ENCODE measurements at places on chromosomes 12 and 14.

GRCh38 chr12:30047516-30048254 is 263.9 kb upstream of the TMTC1 start:
- no peak for DNase-seq

- no peak for DNase-seq
Observed at GRCh38 chr12:40587421-40587820, 104.8 kb upstream of the CNTN1 start.

GRCh38 chr14:53549956-53550355 is 396.8 kb upstream of the DDHD1 start:
- DNase-seq: no peak

- no peak for DNase-seq
Observed at GRCh38 chr12:31506515-31507306, 84.2 kb downstream of the DENND5B start.

DNA sequence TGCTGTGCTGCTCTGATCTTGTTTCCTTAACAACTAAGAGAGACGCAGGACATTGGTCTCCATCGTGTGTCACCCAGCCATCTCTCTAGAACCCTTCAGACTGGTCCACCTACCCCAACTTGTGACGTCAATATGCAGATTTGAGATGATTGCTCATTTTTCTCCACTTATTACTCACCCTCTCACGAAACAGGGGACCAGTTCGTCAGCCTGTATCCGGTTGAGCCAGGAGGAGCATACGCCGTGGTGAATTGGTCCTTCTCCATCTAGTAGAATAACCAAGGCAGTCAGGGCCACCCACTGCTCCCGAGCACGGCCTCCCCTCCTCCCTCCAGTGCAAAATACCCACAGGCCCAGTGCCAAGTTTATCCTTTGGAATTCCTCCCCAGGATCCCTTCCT is 36.2 kb upstream of the FBXO21 start:
- DNase-seq: no peak

DNA sequence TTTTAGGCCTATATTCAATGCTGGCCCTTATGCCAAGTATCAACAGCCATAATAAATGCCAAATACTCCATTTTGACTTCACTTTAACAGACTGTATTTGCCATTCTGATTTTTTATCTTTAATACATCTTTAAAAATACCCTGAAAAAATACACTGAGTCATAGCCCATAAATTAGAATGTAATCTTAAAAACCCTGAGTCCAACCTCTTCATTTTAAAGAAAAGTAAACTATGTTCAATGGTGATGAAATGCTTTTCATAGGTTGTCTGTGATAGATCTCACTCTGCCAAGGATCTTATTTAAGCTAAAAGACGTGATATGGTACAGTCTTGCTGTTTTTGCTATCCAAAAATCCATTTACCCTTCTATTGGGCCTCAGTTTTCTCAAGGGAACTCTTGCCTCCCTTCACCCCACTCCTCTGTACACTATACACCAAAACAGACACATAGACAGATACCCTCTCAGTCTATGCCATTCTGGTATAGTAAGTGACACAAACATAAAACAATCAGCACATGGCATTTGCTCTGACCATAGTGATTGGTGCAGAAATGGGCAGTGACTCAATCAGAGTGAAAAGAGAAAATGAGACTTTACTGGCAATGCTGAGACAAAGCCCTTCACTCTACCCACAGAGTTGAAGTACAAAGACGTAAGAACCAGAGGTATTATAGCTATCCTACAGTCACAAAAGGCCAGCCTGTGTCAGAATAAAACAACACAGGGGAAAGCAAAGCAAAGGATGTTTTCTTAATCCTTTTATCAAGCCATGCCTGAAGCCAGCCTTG is 49.1 kb downstream of the BTG1 start:
- DNase-seq: no peak

DNA sequence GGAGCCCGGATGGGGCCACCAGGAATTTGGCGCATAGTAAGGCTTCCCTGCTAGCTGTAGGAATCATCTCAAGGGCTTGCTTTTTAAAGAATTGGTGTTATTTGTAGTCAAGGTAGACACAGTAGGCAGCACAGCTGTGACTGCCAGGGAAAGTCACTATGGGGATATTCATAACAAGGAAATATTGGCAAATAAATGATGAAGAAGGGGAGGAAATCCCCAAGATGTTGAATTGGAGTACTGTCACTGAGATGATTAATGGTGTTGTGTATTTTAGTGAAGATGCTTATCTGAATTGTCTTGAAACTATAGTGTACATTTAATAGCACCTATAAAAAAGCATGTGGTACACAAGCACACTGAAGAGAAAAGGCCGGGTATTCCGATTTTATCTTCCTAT is 118.9 kb downstream of the NPAS3 start:
- DNase-seq: no peak

GRCh38 chr12:109727746-109728726 is 14.4 kb downstream of the FAM222A start:
- DNase-seq: no peak

DNA sequence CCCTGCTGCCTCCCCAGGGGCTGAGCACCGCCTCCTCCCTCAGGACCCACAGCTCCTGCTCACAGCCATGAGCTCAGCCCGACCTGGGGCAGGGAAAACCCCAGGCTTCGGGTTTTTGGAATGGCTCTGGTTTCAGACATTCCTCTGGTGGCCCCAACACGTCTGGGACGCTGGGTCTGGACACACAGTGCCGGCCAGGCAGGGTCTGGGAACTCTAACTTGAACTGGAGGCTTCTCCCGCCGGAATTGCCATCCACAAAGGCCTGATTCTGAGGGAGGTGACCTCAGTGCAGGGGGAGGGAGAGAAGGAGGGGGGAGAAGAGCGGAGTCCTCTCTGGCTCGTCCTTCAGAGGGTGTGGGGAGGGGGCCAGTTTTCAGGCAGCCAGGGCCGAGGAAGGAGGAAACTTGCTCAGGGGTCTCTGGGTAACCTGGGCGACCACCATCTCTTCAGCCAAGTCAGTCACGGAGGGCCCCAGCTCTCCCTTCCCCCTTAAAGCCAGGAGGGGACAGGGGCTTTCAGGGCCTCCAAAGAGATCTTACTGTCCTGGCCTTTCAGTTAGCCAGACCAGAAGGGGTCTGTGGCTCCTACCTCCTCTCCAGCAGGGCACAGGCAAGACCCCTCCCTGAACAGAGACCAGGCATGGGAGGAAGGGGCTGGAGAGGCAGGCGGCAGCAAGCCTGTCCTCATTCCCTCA is 19.4 kb downstream of the NCKAP5L start:
- no peak for DNase-seq

DNA sequence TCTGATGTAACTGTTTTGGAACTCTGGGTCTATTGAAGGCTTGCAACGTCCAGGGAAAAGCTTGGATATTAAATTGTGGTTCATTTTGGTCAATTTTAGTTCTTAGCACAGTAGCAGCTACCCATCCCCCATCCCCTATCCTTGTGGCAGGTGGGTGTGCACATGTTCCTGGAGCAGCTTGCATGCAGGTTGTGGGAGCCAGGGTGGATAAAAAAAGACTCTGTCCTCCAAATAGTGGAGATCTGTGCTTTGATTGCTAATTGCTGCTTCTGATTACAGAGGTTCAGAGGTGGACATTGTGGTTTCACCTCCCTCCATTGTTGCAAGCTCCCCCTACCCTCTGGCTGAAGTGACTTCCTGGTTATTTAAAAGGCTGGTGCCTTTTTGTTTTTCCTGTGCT is 23.1 kb downstream of the ATP23 start:
- DNase-seq: no peak

DNA sequence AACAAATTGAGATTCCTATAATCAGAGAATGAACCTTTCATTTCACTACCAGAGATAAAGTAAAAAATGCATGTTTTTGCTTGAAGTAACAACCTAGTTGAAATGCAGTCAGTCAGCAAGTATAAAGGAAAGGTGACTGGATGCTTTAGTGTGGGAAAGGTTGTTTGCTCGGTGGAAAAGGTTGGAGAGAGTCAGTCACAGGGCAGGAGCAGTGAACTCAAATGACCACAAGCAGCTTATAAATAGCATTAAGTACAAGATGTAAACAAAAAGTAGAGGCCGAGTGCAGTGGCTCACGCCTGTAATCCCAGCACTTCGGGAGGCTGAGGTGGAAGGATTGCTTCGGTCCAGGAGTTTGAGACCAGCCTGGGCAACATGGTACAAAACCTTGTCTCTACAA is 98.1 kb upstream of the FGD4 start:
- DNase-seq: no peak

Data from activated CD8-positive, alpha-beta memory T cell treated with anti-CD3 and anti-CD28 coated beads for 4 hours (primary cell).